ENCODE measurements at places on chromosomes 3 and 15.

- DNase-seq: peak; percentile 5
Observed at GRCh38 chr3:42654331-42655201, 1.1 kb downstream of the ZBTB47 start.

GRCh38 chr3:23035927-23036640, 167.0 kb upstream of the UBE2E2 start:
- DNase-seq: no peak

DNA sequence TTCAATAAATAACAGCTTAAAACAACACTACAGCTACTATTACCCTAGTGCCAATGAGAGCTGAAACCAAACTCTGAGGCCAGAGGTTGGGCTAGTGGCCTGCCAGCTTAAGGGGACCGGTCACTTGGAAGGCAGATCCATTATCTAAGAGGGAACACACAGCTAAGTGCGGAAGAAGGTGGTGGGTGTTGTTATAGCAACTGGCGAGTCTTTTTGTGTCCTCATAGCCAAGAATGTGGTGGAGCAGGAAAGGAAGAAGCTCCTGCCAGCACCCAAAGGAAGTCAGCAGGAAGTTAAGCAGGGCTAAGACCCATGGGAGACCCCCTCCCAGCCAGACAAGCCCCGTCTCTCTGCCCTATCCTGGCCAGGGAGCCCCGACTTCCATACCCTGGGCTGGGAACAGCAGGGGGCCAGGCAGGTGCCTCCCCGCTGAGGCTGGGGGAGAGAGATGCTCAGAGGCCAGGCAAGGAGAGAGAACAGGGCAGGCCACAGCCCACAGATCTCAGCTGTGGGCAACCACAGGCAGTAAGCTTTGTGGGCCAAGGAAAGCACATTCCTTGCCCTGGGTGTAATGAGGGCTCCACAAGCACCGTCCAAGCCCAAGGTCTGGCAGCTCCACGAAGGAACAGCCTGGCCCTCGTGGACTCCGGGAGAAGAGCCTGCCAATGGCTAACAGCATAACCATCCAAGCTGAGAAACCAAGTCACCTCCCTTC, 34.0 kb upstream of the HRH1 start:
- DNase-seq: no peak

DNA sequence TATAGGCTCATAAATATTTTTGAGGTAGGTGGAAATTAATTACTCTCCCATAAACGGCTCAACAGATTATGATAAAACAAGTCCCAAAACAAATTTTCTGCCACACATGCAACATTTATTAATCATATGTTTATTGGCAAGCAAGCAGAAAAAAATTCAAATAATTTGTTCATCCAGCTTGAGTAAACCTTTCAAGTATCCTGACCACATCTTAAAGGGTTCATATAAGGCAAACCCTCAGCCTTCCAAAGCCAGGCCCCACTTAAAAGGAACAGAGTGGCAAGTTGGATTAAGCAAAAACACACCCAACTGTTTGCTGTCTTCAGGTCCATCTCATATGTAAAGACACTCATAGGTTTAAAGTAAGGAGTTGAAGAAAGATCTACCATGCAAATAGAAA, 1042.3 kb downstream of the DIPK2A start:
- no peak for DNase-seq

- no peak for DNase-seq
Observed at GRCh38 chr3:154364849-154365248, 40.6 kb upstream of the DHX36 start.

Data from NCI-H460 (cell line).